ENCODE measurements at places on chromosomes 16 and 17.
A peak's percentile ranks its signal among the peaks of the same experiment; 100 is the strongest.

GRCh38 chr16:15034266-15035162 is 21.4 kb downstream of the NTAN1 start:
- DNase-seq, result no peak

DNA sequence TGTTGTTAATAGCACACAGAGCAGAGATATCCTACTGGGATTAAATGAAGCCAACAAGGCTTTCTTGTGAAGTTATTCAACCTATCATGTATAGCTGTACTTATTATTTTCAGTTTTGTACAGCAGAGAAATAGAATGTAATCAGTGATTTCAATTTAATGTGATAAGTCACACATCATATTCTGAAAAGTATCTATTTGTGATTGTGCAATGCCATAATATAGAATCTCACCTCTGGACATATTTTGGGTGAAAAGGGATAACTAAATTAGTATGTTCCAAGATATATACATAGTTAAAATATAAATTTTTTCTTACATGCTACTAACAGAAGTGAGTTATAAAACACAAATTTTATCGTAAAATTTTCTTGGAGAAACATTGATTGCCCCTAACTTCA is 544.3 kb upstream of the KIF2B start:
- DNase-seq, result no peak

GRCh38 chr16:84758627-84759026 is 58.8 kb downstream of the USP10 start:
- no peak for DNase-seq

GRCh38 chr17:79741751-79742588 is 11.2 kb downstream of the ENPP7 start:
- peak; percentile 34 for DNase-seq

- DNase-seq, result no peak
Observed at GRCh38 chr16:2057438-2057837, 9.7 kb downstream of the TSC2 start.

DNA sequence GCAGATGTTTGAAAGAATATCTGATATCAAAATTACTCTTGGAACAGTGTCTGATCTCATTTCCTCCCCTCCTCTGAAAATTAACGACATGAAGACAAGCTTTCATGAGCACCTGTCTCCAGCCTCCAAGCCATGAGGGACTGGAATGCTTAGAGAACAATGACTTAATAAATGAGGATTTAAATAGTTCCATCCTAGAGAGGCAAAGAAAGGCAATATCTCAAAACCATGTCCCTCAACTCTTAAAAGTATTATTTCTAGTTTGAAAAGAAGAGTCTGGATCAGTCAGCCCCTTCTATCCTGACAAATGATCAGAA is 137.5 kb downstream of the ANKFN1 start:
- no peak for DNase-seq

- DNase-seq, result no peak
Observed at GRCh38 chr16:66516509-66516807, 33.5 kb downstream of the TK2 start.

DNA sequence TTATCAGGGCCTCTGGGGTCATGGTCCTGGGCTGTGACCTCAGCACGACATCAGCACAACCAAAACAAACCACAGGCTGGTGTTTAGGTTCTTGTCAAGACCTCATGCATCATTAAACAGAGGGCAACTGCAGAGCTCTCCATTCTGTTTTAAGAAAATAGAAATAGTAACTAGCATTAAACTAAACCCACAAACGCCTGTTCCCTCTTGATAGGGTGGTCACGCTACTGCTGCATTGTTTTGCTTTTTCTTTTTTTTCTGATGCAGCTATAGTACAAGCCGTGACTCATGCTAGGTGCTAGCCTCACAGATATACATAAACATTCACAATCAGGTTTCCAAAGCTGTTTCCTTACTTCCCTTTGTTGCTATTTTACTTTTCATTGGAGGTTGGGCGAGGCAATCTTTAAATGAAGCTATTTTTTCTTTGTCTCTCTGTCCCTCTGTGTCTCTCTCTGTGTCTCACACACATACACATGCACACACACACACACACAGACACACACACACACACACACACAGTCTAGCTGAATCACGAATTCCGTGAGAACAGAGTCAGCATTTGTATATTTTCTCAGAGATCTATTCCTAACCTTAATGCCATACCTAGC is 310.3 kb downstream of the CDH13 start:
- DNase-seq, result no peak

- DNase-seq, result peak; percentile 94
Observed at GRCh38 chr16:54986409-54986808, 55.7 kb downstream of the IRX5 start.

- DNase-seq, result peak; percentile 22
Observed at GRCh38 chr16:30149250-30149930, 26.4 kb upstream of the MAPK3 start.

DNA sequence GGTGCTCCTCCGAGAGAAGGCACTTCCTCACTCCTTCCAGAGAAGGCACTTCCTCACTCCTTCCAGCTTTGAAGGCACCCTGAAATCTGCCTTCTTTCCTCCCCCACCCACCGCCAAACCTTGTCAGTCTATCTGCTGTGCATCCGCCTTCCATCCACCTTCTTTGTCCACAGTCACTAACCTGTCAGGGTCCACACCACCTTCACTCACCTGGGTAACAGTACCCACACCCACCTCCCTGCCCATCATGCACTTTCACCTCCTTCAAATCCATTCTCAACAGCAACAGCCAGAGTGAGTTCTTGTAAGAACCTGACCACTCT is 5.2 kb downstream of the CCDC102A start:
- no peak for DNase-seq

- no peak for DNase-seq
Observed at GRCh38 chr17:69761011-69761410, 314.0 kb upstream of the KCNJ16 start.

- DNase-seq, result no peak
Observed at GRCh38 chr17:51180486-51180885, 14.3 kb downstream of the NME2 start.

GRCh38 chr17:64773836-64774761 is 112.0 kb upstream of the SMURF2 start:
- no peak for DNase-seq

GRCh38 chr17:35088356-35088880 is 24.9 kb upstream of the RFFL start:
- DNase-seq, result peak; percentile 77

- no peak for DNase-seq
Observed at GRCh38 chr17:6491071-6491700, 46.9 kb downstream of the PIMREG start.

All from pons (tissue), 1 donor.